ENCODE measurements at places on chromosomes 11 and 22. TPM values are rescaled to one million over a fixed set of nuclear protein-coding genes. Genes with fewer than 3 reads are reported as not detected.

Gene ACO2
- total RNA-seq = 66.1 TPM

Gene DPAGT1
- 42.1 TPM for total RNA-seq

Gene OR8G5
- not detected for total RNA-seq

Gene MAPK8IP2
- total RNA-seq = 0.06 TPM

Gene NFAM1
- not detected for total RNA-seq

Gene RAB38
- 6.6 TPM for total RNA-seq

Gene CYTH4
- not detected for total RNA-seq

Gene CAPN5
- total RNA-seq = 0.58 TPM

Gene ATM
- total RNA-seq = 35.8 TPM

Gene XKR3
- total RNA-seq = not detected

Gene FUT4
- 3.2 TPM for total RNA-seq

Gene ZNF280A
- total RNA-seq = 0.75 TPM

Gene JHY
- total RNA-seq = 3.1 TPM

Gene NPAS4
- total RNA-seq = not detected

Gene TMEM86A
- total RNA-seq = not detected

Measured in NCI-H460 (cell line).